ENCODE measurements at places on chromosomes 16 and 17.

DNA sequence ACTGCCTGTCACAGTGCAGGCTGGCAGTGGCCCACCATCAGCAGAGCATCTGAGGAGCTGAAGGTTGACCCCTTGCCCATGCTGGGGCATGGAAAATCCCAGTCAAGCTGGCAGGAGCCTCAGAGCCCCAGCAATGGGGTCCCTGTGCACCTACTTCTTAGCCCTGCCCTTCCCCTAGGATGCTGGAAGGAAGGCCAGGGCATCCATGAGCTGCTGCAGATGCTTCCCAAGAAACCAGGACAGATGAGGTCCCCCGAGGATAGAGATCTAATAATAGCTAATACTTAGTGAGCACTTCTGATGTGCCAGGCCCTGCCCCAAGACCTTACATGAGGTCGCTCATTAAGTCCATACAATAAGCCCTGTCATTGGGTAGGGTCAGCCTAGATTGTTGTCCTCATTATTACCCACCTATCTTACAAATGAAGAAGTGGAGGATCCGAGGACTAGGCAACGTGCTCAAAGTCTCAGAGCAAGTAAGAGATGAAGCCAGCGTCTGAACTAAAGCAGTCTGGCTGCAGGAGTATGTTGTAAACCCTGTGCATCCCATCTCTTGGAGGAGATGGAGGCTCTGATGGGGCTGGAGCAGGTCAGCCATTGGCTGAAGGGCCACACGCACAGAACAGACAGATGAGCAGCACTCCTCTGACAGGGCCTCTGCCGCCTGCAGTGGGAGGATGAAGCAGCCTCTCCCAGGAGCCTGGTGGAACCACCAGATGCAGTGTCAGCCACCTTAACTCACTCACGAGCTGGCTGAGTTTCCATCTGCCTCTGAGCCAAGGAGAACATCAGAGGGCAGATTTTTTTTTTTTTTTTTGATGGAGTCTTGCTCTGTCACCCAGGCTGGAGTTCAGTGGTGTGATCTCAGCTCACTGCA, 175.4 kb downstream of the WSCD1 start:
- no peaks in the 10 kb centered on the region for H3K36me3 ChIP-seq
- H3K4me3 ChIP-seq, result no peak overlapping the region
- H3K27me3 ChIP-seq, result no peaks in the 10 kb centered on the region
- no peak overlapping the region for H3K27ac ChIP-seq
- no peak for DNase-seq

DNA sequence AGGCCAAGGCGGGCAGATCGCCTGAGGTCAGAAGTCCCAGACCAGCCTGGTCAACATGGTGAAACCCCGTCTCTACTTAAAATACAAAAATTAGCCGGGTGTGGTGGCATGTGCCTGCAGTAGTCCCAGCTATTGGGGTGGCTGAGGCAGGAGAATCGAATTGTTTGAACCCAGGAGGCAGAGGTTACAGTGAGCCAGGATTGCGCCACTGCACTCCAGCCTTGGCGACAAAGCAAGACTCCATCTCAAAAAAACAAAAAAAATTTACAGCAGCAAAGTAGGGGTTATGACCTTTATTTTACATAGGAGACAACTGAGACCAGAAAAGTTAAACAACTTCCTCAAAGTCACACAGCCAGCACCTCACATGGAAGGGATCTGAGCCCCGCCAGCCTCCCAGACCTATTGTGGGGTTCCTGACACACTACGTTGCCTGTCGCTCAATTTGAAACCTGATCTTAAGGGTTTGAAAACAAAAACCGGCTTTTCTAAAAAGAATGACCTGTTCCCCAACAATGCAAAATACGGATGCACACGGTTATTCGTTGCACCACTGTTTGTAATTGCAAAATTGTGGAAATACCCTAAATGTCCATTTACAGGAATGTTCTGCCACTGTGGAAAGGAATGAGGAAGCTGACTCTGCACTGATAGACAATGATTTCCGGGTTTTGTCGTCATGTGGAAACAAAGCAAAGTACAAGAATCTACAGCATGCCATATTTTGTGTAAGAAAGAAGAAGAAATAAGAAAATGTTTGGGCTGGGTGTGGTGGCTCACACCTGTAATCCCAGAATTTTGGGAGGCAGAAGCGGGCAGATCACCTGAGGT, 77.2 kb downstream of the CNGB1 start:
- H3K4me1 ChIP-seq, result no peaks in the 10 kb centered on the region
- H3K27me3 ChIP-seq, result no peaks in the 10 kb centered on the region

DNA sequence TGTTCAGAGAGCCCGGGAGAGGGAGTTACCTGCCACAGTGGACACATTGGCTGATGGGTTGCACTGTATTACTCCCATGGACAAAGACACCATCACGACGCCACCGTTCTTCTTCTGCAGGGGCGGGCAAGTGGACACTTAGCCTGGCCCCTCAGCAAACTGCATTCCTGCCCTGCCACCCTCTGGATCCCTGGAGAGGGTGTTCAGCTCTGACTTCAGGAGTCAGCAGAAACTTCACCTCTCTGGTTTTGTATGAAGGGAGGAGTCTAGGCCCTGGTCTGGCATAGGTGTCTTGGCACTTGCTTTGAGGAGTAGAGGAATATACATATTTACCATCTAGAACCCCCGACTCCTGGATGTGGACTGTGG, 9.3 kb downstream of the DPEP2 start:
- no peaks in the 10 kb centered on the region for H3K36me3 ChIP-seq
- H3K27me3 ChIP-seq, result no peaks in the 10 kb centered on the region
- no peaks in the 10 kb centered on the region for H3K4me1 ChIP-seq
- H3K4me3 ChIP-seq, result no peak overlapping the region
- DNase-seq, result no peak

GRCh38 chr16:79128706-79129105, 471.8 kb downstream of the MAF start:
- no peak overlapping the region for H3K27ac ChIP-seq
- H3K36me3 ChIP-seq, result no peaks in the 10 kb centered on the region
- no peak overlapping the region for H3K4me3 ChIP-seq
- H3K27me3 ChIP-seq, result no peaks in the 10 kb centered on the region

GRCh38 chr17:33603789-33604188, 310.7 kb upstream of the ASIC2 start:
- no peaks in the 10 kb centered on the region for H3K27me3 ChIP-seq
- no peaks in the 10 kb centered on the region for H3K36me3 ChIP-seq
- DNase-seq, result no peak
- no peaks in the 10 kb centered on the region for H3K4me1 ChIP-seq
- H3K27ac ChIP-seq, result no peak overlapping the region

GRCh38 chr17:8148560-8148959, 3.6 kb downstream of the PER1 start:
- no peak overlapping the region for H3K4me3 ChIP-seq
- no peak for DNase-seq
- no peaks in the 10 kb centered on the region for H3K27me3 ChIP-seq
- peaks cover 42% of the 10 kb centered on the region for H3K36me3 ChIP-seq
- H3K4me1 ChIP-seq, result peaks cover 8% of the 10 kb centered on the region

DNA sequence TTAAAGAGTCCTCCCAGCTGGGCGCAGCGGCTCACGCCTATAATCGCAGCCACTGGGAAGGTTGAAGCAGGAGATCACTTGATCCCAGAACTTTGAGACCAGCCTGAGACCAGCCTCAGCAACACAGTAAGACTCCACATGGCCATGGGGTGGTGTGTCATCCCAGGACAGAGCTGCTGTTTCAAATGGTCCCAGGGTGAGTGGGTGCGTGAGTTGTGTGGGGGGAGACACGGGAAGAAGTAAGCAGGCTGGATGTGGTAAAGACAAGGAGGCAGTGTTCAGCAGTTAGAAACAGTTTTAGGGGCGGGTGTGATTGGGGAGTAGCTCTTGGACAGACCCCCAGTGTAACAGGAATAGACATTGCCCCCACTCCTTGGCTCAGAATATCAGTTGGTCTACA, 3.8 kb downstream of the SHPK start:
- no peaks in the 10 kb centered on the region for H3K27me3 ChIP-seq
- no peak for DNase-seq

DNA sequence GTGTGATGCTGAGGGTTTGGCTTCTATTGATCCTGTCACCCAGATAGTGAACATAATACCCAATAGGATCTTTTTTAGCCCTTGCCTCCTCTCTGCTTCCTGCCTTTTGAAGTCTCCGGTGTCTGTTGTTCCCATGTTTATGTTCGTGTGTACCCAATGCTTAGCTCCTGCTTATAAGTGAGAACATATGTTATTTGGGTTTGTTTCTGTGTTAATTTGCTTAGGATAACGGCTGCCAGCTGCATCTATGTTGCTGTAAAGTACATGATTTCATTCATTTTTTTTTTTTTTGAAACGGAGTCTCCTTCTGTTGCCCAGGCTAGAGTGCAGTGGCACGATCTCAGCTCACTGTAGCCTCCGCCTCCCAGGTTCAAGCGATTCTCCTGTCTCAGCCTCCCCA, 23.0 kb downstream of the DUS2 start:
- no peaks in the 10 kb centered on the region for H3K27me3 ChIP-seq
- no peak for DNase-seq
- no peak overlapping the region for H3K4me3 ChIP-seq

DNA sequence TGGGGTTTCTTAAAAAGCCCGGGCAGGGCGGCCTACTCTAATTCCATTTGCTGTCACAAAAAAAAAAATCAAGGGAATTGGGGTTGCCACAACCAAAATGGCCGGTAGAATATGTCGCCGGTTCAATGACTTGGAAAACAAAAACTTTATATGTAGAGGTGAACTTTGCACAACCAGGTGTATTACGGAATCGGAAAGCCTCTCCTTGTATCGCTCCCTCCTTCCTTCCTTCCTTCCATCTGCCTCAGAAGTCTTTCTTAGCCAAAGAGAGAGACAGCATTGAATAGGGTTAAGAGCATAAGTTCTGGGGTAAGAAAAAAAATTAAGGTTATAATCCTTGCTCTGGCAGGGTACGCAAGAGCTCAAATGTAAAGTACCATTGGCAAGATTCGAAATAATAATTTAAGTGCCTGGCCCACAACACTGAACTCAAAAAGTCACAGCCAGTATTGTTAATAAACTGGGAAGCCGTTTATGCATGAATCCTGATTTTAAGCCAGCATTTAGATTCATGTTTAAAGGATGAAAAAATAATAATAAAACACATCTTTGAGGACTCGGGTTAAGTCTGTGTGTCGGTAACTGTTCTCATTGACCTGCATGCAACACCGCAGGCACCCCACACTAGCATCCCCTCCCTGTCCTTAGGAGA, 522 bp upstream of the GLG1 start:
- DNase-seq, result no peak
- peak overlapping the region; percentile 95 for H3K4me3 ChIP-seq
- H3K4me1 ChIP-seq, result peaks cover 3% of the 10 kb centered on the region
- H3K27me3 ChIP-seq, result no peaks in the 10 kb centered on the region

GRCh38 chr16:4613636-4614570, 785 bp downstream of the UBALD1 start:
- peak overlapping the region; percentile 84 for H3K4me3 ChIP-seq
- DNase-seq, result no peak
- no peaks in the 10 kb centered on the region for H3K27me3 ChIP-seq
- peaks cover 3% of the 10 kb centered on the region for H3K36me3 ChIP-seq
- H3K4me1 ChIP-seq, result peaks cover 12% of the 10 kb centered on the region
- H3K27ac ChIP-seq, result no peak overlapping the region

GRCh38 chr16:82694239-82694874, 67.6 kb downstream of the CDH13 start:
- no peak for DNase-seq
- no peaks in the 10 kb centered on the region for H3K27me3 ChIP-seq
- no peak overlapping the region for H3K4me3 ChIP-seq

GRCh38 chr16:24652803-24653202, 76.6 kb upstream of the TNRC6A start:
- H3K36me3 ChIP-seq, result no peaks in the 10 kb centered on the region
- no peaks in the 10 kb centered on the region for H3K4me1 ChIP-seq
- DNase-seq, result no peak
- no peaks in the 10 kb centered on the region for H3K27me3 ChIP-seq

GRCh38 chr16:471353-472198, 46.1 kb downstream of the RAB11FIP3 start:
- H3K4me1 ChIP-seq, result peaks cover 6% of the 10 kb centered on the region
- H3K4me3 ChIP-seq, result no peak overlapping the region
- DNase-seq, result peak; percentile 37
- no peaks in the 10 kb centered on the region for H3K27me3 ChIP-seq
- no peaks in the 10 kb centered on the region for H3K36me3 ChIP-seq

- H3K4me3 ChIP-seq, result no peak overlapping the region
- H3K4me1 ChIP-seq, result peaks cover 4% of the 10 kb centered on the region
- DNase-seq, result no peak
- peaks cover 10% of the 10 kb centered on the region for H3K36me3 ChIP-seq
- H3K27me3 ChIP-seq, result no peaks in the 10 kb centered on the region
These were observed 17.4 kb downstream of the IL34 start for GRCh38 chr16:70663524-70664324.

GRCh38 chr17:77286641-77287431, 146.1 kb downstream of the SEC14L1 start:
- H3K4me1 ChIP-seq, result peaks cover 16% of the 10 kb centered on the region
- H3K27me3 ChIP-seq, result no peaks in the 10 kb centered on the region

DNA sequence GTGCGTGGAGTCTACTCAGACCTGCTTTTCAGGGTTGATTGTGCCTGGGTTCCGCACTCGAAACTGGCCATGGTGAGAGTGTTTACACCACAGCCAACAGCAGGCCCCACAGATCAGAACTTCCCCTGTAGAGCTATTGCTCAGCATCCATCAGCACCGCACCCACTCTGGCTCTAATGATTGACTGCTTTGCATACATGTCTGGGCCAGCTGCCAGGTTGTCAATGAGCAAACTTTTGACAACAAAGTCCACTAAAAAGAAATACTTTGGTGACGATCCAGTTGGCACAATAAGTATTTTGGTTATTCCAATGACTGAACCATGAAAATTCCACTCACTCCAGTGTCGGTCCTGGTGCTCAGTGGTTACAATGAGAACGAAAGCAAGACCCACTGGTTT, 190.7 kb downstream of the FOXL1 start:
- H3K4me3 ChIP-seq, result no peak overlapping the region
- no peaks in the 10 kb centered on the region for H3K4me1 ChIP-seq
- no peak overlapping the region for H3K27ac ChIP-seq
- H3K27me3 ChIP-seq, result no peaks in the 10 kb centered on the region
- no peaks in the 10 kb centered on the region for H3K36me3 ChIP-seq

DNA sequence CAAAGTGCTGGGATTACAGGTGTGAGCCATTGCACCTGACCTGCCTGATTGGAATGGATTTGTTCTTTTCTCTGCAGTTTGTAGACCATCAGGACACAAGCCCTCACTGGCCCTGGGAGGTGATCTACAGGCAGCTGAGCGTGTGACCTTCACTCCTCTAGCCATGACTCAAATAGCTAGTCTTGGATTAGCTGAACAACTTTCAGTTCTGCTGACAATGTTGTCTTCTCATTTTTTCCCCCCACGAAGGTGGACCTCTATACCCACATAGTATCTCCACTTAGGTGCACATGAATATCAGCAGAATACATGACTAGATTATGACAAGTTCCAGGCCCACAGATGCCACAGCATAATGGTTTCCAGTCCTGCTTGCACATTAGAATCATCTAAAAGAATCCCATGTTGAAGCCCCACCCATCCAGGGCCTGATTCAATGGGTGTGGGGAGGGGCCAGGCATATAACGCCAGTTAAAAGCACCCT, 36.8 kb downstream of the HS3ST3B1 start:
- H3K4me3 ChIP-seq, result no peak overlapping the region
- DNase-seq, result no peak
- peaks cover 3% of the 10 kb centered on the region for H3K4me1 ChIP-seq
- no peak overlapping the region for H3K27ac ChIP-seq
- H3K36me3 ChIP-seq, result no peaks in the 10 kb centered on the region

Data from iPS DF 6.9 (cell line).